Fibroblast of the aortic adventitia (primary cell): ENCODE measurements at places on chromosomes 7 and 10. TPM values are rescaled to one million over a fixed set of nuclear protein-coding genes. Genes with fewer than 3 reads are reported as not detected.

Gene SLC16A9
- total RNA-seq: 0.25 and 1.5 TPM in 2 replicates

Gene TBXAS1
- 2.4 and 2.6 TPM in 2 replicates for total RNA-seq

DNA sequence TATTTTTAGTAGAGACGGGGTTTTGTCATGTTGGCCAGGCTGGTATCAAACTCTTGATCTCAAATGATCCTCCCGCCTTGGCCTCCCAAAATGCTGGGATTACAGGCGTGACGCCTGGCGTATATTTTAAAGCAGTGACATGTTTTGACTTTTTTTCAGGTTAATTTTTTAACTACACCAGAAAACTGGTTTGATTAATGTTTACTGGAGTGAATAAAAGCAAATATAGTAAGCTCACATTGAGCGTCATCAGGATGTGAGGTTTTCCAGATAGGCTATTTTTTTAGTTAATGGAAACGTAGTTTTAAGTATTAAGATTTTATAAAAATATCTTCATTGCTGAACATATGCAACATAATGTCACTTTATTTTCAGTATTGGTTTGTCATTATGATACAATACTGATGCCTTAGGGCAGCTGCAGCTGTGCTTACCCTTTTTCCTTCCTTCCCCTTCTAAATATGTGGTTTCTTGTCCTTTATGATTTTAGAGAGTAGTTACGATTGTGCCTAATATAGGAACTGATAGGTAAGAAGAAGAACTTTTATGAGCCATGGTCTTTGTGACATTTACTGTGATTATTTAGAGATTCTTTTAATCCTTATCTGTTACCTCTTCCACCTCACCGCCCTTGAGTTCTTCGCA, 37.3 kb downstream of the TMEM60 start:
- DNase-seq: no peak

DNA sequence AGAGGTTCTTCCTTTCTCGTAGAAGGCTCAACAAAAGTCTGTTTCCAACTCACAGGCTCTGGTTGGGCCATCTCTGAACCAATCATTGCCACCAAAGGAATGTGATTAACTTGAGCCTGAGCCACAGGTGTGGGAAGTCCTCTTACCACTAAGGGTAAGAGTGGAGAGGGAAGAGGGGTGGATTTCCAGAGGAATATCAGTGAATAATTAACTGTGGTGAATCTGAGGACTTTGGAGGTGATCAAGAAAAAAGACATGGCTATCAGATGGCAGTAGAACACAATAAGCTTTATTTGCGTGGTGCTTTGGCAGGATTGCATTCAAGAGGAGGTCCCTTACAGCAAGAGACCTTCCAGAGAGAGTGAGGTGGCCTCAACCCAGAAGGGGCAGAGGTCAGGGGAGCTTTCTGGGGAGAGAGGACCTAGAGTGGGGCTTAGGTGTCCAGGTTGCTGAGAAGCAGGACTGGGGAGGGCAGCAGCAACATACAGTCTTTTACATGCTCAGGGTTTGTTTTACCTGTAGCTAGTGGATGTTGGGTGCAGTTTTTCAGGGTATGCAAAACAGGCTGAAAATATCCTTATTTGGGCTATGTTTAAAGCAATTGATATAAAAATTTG, 61.4 kb downstream of the BBS9 start:
- DNase-seq: no peak

GRCh38 chr7:91263384-91264045, 718 bp upstream of the FZD1 start:
- no peak for DNase-seq
